Stimulated activated CD8-positive, alpha-beta memory T cell treated with anti-CD3 and anti-CD28 coated beads, Interleukin-4, amount 100 ng/mL, for 4 hours (primary cell): ENCODE measurements at places on chromosomes 7 and 10.

- DNase-seq, result no peak
Measured at GRCh38 chr7:115210552-115210951, 288.7 kb downstream of the MDFIC start.

GRCh38 chr7:156927571-156928405, 21.7 kb upstream of the NOM1 start:
- no peak for DNase-seq

GRCh38 chr7:99011706-99012404, 132.1 kb downstream of the SMURF1 start:
- no peak for DNase-seq

- no peak for DNase-seq
Measured at GRCh38 chr10:69969977-69970376, 82.7 kb upstream of the MACROH2A2 start.

- no peak for DNase-seq
Measured at GRCh38 chr7:44491229-44491628, 771 bp upstream of the NUDCD3 start.

GRCh38 chr10:116105264-116105663, 167.7 kb downstream of the GFRA1 start:
- DNase-seq, result no peak

GRCh38 chr10:29857843-29858701, 201.3 kb downstream of the JCAD start:
- no peak for DNase-seq

GRCh38 chr7:7190142-7190541, 7.8 kb downstream of the C1GALT1 start:
- DNase-seq, result no peak

- no peak for DNase-seq
Measured at GRCh38 chr7:108246227-108246837, 116.2 kb upstream of the LAMB4 start.

DNA sequence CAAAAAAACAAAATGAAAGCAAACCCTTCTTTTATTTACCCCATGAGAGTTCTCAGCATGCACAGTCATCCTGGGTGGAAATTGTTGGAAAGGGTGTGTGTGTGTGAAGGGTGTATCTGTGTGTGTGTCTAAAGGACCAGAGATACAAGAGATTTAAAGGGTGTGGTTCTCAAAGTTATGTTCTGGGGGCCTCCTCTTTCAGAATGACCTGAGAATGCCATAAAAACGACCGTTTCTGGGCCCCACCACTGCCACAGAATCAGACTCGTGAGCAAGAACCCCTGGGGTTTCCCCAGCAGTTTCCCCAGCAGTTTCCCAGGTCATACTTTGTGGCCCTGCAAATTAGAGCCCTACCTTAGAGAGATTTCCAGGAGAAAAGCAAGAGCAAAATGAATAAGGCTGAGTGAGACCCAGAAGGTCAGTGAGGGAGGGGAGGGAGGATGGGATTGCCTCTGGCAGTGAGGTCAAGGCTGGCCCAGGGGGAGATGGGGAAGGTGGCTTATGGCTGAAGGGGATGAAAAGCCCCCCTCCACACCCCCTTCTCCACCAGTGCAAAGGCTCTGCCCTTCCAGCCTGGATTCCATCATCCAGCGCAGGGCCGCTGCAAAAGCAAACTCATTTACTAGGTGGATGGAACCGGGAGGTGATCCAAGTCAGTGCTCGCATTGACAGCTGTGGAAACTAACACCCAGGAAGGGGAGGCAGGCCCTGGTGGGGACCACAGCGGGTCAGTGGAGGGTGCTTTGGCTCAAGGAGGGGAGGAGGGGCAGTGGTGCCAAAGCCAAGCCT, 10.2 kb downstream of the PYROXD2 start:
- no peak for DNase-seq

DNA sequence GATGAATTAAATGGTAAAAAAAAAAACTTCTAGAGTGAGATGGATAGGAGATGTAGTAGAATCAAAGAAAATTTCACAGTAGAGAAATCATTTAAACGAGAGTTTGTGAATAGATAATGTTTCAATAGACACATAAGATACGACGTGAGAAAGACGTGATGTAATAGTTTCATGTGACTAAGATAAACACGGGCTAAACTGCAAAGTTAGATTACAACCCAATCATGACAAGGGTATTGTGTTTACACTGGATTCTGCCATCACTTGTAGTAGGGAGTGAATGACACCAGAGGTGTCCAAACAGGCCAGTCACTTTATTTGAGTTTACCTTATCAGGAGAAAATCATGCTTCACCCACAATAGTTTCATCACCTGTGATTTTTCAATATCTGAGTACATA, 21.6 kb downstream of the SEMA3D start:
- DNase-seq, result no peak

- no peak for DNase-seq
Measured at GRCh38 chr10:72340510-72341261, 14.0 kb downstream of the DNAJB12 start.

GRCh38 chr7:151601521-151602305, 82.0 kb upstream of the RHEB start:
- DNase-seq, result no peak

DNA sequence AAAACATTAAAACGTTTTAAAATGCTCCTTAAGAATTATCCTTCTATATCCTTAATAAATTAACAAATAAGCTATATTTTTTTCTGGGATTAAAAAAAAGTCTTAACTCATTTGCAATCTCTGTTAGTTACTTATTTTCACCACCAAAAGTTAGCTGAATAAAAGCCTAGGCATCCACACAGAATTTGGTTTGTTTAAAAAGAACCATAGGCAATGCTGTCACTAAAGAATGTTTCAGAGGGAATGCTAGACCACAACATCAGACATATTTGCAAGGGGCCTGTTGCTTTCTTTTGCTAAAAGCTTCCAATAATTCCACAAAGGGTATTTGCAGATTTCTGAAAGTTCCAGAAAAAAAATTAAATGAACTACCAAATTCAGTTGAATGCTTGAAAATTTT, 244.2 kb downstream of the POU6F2 start:
- no peak for DNase-seq

- DNase-seq, result no peak
Measured at GRCh38 chr10:85124603-85125051, 796.2 kb downstream of the CCSER2 start.

DNA sequence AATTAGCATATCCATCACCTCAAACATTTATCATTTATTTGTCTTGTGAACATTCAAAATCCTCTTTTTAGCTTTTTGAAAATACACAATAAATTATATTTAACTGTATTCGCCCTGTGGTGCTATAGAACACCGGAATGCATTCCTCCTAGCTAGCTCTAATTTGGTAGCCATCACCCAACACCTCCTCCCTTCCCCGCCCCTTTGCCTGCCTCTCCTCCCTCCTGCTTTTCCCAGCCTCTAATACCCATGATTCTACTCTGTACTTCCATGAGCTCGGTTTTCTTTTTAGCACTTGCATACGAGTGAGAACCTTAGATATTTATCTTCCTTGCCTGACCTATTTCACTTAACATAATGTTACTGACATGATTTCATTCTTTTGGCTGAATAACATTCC, 80.1 kb downstream of the ANKRD26 start:
- no peak for DNase-seq

DNA sequence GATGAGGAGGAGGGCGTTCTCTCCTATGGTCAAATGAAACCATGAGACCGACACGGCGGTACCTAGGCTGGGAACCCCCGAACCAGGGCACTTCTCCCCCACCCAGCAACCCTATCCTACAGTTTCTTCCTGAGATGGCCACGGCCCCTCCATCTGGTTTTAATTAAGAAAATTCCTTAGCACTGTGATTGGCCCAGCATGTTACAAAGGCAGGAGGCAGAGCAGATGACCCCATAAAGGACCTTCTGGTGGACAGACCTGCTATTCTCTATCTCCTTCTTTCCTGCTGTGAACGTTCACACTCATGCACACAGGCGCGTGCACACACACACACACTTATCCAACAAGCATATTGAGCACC, 129.4 kb downstream of the RGS10 start:
- DNase-seq, result no peak

- no peak for DNase-seq
Measured at GRCh38 chr10:85045046-85045445, 716.7 kb downstream of the CCSER2 start.

- no peak for DNase-seq
Measured at GRCh38 chr10:118926903-118927302, 102.6 kb upstream of the NANOS1 start.

GRCh38 chr7:139626817-139627216, 103.3 kb downstream of the CLEC2L start:
- no peak for DNase-seq

- no peak for DNase-seq
Measured at GRCh38 chr7:128453836-128454804, 1.6 kb upstream of the HILPDA start.

- no peak for DNase-seq
Measured at GRCh38 chr7:97971120-97971989, 18.6 kb downstream of the OCM2 start.

DNA sequence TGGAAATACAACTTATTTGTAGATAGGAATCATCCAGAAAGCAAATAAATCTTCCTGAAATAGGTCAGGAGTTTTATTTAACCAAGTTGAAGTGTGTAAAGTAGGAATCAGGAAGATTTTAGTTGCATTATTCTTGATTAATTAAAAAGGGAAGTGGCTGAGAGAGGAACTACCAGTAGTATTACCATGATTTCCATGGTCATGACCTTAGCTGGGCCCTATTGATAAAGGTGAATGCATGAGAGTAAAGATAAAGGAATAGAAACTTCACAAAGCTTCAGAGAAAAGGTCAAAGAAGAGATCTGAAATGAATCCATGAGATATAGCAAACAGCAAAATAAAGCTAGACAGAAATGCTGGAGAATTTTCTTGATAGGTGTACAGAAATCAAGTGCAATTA, 46.2 kb upstream of the DLX6 start:
- no peak for DNase-seq

DNA sequence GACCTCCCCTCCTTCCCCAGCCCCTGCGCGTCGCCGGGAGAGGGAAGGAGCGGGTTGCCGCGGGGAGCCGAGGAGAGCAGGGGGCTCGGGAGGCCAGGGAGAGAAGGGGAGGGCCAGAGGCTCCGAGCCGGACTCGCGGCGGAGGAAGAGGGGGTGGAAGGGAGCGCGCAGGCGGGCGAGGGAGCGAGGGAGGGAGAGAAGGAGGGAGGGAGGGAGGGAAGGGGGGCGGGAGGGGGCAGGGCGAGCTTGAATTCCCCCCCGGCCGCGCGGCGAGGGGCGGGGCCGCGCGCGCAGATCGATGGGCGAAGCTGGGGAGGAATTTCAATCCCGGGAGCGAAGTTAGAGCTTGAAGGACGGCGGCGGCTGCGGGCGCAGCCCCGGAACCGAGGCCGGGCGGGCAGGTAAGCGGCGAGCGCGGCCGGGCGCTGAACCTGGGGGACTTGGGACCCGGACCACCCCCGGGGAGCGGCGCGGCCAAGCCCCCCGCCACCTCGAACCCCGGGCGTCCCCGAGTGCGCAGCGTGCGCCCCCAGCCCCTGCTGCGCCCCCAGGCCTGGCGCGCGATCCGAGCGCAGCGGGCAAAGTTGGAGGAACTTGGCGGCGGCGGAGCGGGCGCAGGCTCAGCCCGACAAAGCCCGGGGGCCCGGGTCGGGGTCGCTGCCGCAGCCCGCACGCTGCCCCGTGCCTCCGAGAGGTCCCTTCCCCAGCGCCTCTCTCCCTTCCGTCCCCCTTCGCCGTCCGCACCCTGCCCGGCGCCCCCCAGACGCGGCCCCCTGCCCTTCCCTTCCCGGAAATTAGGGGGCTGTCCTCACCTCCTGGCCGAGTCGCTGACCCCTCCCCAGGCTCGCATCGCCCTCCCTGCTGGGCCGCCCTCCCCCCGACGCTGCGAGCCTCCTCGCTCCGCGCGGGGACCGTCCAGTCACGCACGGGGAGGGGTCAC, at the start of gene ELFN1:
Gene ELFN1, plus strand, starts transcription at position 324 of the 940 bp plus-strand sequence. CDS start 74,320 bp downstream, outside the sequence.
- no peak for DNase-seq

GRCh38 chr7:26005683-26006410, 146.2 kb upstream of the NFE2L3 start:
- no peak for DNase-seq

DNA sequence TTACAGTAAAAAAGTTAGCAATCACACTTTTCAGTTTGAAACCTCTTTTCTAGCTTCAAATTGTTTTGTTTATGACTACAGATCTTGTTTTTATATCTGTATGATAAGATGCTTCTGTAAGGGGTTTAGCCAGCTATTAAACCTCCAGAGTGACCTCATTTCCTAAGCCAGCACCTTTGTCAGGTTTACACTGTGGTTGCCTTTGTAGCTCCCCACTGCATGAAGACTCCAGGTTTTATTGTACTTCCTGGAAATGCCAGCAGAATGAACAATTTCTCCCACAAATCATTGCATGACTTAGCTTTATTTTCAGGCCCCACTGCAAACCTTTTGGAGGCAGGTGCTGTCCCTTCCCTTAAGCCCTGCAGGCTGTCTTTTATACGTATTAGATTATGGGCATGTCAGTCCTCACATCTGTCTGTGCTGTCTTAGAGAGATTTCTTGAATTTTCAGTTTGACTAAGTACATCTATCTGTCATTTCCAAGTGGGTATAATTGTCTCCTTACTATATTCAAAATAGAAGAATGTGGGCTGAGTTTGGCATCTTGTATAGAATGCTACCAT, 8.2 kb upstream of the AGR3 start:
- DNase-seq, result no peak

DNA sequence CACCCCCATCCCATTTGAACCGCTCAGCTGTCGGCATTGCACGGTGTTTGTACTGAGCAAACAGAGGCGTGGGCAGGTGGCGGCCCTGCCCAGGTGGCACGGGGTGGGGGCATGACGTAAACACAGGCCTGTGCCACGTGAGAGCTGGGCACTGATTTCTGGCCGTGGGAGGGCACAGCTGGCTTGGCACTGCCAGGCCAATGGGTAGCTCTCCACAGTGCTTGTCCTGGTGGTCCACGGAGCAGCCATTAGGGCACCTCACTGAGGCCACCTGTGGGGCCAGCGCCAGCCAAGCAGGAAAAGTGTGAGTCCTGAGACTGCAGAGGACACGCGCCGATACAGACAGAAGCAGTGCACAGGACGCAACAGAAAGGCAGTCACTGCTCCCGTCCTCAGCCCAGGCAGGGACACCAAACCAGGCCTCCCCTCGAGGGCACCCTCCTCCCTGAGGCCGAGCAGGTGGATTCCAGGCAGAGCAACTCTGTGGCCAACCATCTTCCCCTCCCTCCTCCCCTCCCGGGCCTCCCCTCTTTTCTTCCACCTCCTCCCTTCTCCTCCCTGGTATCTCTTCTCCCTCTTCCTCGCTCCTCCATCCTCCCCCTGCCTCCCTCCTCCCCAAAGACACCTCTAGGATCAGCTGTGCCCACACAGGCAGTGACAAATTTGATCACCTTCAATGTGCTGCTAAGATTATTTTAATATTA, 258.7 kb downstream of the ELFN1 start:
- DNase-seq, result no peak

DNA sequence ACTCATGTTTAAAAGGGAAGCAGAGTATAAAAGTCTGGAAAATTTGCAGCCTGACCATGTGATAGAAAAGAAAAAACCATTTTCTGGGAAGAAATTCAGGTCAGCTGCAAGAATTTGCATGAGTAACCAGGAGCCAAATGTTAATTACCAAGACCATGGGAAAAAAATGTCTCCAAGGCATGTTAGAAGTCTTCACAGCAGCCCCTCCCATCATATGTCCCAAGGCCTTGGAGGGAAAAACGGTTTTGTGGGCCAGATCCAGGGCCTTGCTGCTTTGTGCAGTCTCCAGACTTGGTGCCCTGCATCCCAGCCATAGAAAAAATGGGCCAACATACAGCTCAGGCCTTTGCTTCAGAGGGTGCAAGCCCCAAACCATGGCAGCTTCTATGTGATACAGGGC, 1019.6 kb upstream of the SORCS1 start:
- no peak for DNase-seq
